ENCODE measurements at places on chromosomes 13 and 19.

DNA sequence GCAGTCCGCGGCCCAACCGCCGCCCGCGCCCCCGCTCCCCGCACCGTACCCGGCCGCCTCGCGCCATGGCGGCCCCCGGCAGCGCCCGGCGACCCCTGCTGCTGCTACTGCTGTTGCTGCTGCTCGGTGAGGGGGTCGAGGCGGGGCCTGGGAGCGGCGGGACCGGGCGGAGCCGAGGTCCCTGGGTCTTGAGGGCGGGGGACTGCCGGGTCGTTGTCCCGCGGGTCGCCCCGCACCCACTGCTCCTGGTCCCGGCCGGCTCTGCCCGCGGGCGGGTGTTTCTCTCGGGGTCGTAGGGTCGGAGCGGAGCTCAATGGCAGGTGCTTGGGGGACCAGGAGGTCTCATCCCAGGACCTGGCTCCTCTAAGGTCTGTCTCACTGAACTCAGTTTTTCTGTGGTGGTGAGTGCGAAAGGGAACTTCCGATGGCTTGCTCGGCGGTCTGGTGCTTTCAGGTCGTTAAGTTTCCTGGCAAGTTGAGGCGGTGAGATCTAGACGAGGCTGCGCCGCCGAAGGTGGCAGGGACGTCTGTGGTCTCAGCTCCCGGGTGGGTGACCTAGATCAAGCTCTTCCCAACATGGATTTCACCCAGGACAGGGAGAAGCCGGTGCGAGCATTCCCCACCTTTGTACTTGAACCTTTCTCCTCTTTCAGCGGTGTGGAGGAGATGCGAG, 467 bp downstream of the LAMP1 start:
- DNase-seq: no peak

GRCh38 chr13:113304121-113304520, 7.1 kb downstream of the LAMP1 start:
- no peak for DNase-seq

DNA sequence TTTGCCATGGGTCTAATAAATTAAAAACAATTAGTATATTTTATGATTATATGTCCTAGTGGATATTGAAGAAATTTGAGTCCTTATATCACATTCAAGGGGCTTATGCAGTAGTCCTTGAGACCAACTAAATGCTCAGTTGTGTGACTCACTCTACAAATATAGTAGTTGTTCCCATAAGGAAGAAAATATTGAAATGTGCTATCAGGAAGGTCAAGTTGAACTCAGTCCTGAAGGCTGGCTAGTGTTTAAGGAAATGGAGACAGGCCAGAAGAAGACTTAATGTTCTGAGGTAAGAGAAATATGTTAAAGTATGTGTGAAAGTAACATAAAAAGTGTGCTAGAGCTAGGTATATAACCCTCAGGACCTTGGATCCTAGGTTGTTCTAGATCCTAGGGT, 766.1 kb upstream of the GPC6 start:
- no peak for DNase-seq

GRCh38 chr19:49642492-49643035, 555 bp downstream of the SCAF1 start:
- no peak for DNase-seq

DNA sequence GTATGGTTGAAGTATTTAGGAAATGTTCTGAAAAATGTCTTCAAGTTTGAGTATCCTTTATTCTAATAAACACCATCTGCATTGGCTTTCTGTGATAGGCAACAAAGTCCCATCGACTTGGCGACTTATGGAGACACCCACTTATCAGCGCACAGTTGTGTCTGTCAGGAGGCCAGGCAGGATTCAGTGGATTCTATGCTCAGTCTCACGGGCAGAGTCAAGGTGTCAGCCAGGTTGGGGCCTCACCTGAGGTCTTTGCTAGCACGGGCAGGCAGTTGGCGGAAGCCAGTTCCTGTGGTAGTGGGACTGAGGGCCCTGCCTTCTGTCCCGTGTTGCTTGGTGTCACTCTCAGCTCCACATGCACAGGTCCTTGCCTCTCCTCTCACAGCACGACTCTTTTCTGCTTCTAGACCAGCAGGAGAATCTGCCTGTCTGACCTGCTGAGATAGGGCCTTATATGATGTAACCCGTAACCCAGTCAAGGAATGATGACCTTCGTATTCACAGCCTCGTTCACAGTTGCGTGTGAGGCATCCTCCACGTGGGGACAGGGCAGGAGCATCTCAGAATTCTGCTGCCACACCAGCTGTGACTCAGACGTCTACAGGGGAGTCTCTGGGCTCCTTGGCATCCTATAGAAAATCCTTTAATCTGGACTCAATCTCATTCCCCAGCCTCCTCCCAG, 10.0 kb downstream of the CUL4A start:
- no peak for DNase-seq

DNA sequence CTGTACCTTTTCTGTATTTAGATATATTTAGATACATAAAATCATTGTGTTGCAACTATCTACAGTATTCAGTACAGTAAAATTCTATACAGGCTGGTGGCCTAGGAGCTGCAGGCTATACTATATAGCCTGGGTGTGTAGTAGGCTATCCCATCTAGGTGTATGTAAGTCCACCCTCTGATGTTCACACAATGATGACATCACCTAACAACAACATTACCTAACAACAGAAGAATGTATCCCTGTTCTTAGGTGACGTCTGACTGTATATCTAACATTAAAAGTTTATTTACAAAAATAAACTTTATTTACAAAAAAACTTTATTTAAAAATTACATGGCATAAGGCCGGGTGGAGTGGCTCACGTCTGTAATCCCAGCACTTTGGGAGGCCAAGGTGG, 28.3 kb upstream of the ZFP30 start:
- DNase-seq: no peak

DNA sequence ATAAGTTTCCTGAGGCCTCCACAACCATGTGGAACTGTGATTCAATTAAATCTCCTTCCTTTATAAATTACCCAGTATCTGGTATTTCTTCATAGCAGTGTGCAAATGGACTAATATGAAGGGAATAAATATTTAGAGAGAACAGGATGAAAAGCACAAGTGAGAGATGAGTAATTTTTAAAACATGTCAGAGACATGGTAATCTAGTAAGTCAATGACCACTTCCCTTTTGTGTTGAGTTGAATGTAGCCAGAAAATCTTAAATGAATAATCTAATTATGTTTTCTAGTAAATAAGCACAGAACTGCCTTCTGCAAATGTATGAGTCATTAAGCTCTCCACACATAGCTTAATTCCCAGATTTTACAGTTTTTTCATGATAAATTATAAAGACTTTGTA, 524.1 kb upstream of the SLITRK5 start:
- no peak for DNase-seq

- no peak for DNase-seq
These were observed 729 bp downstream of the STK11 start for GRCh38 chr19:1206150-1206863.

- DNase-seq: peak; percentile 19
These were observed 80.5 kb downstream of the GPR12 start for GRCh38 chr13:26680123-26680450.

DNA sequence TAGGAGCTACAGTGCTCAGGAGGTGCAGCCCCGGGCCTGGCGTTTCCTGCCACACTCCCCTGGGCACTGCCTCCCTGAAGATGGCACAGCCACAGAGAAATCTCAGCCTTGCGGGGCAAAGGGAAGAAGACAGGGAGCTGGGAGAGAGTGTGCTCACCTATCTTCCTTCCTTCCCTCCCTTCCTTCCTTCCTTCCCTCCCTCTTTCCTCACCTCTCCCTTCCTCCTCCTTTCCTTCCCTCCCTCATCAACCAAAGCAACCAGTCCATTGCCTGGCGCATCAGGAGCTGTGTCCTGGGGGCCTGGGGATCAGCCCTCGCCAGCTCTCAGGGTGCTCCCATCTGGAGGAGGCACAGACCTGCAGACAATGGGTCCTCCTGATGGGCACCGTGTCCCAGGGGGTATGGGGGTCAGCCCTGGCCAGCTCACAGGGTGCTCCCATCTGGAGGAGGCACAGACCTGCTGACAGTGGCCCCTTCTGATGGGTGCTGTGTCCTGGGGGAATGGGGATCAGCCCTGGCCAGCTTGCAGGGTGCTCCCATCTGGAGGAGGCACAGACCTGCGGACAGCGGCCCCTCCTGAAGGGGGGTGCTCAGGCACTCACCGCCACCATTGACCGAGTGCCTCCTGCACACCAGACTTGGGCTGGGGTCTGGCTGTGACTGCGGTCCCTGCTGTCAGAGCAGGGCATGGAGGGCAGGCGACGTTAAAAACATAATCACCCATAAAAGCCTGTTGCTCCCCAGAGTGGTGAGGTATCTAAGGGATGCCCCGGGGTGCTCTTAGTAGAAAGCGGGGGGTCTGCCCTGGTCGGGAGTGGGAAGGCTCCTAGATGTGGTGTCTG, 120.2 kb downstream of the URI1 start:
- DNase-seq: no peak

GRCh38 chr13:20654156-20654555, 49.3 kb upstream of the IL17D start:
- no peak for DNase-seq

DNA sequence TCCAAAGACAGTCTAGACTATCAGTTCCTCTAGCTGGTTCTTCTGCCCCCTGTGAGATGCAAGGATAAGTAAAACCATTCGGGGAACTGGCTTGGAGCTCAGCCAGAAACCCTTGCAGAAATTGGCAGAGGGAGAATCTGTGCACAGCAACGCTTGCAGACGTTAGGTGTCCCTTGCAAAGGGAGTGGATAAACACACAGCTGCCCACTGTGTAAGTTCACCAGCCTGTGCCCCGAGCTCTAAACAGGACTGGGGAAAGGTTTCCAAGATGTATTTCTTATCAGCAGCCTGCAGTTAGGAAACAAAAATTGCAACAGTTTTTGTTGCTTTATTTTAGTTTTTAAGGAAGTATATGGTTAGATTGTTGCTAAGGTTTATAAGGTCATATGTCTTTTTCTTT, 19.0 kb upstream of the ADGRE1 start:
- DNase-seq: no peak

GRCh38 chr19:2550431-2551171, 74.7 kb downstream of the GADD45B start:
- no peak for DNase-seq

DNA sequence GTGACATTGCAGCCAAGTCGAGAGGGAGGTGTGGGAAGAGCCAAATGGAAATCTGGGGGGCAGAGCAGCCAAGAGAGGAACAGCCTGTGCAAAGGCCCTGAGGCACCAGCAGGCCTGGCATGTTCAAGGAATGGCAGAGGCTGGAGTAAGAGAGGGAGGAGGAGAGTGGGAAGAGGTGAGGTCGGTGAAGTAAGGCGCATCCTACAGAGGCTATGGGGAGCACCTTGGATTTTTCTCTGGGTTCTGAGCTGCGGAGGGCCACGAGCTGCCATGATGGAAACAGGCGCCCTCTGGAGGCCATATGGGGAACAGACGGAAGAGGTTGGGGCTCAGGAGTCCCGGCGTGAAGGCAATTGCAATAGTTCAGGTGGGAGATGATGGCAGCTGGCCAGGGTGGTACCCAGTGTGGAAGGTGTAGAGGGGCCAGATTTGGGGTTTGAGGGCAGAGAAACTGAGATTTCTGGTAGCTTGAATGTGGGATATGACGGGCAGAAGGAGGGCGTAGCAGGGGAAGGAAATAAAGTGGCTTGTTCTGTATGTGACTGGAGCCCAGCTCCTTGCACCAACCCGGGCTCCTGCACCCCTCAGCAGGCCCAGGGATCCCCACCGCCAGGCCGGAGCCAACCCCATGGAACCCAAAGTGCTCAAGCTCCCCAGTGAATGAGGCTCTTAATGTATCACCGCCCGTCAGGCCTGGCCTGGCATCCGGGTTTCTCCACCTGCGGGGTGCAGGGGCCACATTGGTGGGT, 20.5 kb upstream of the STRN4 start:
- no peak for DNase-seq

DNA sequence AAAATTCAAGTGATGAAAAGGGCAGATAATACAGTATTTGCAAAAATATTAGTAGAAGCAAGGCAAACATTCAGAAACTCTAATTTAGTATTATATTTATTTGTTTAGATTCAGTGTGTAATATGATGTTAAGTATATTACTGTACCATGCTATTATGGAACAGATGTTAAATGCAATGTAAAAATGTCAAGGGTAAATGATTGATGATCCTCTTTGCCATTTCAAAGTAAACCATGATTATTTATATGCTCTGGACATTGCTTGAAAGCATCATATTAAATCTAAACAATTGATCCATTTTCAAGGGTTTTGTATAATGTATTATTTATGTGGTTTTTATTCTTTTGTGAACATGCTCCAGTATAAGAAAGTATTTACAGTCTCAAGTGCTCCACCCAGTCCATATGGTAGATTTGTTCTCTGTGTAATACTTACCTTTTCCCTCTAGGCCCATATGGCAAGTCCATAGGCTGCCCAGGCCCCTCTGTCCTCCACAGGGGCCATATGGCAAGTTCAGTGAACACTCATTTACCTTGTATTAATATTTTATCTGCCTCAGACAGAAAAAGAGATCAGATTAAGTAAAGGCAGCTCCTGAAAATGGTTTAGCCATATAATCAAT, 353.5 kb downstream of the DACH1 start:
- DNase-seq: no peak

DNA sequence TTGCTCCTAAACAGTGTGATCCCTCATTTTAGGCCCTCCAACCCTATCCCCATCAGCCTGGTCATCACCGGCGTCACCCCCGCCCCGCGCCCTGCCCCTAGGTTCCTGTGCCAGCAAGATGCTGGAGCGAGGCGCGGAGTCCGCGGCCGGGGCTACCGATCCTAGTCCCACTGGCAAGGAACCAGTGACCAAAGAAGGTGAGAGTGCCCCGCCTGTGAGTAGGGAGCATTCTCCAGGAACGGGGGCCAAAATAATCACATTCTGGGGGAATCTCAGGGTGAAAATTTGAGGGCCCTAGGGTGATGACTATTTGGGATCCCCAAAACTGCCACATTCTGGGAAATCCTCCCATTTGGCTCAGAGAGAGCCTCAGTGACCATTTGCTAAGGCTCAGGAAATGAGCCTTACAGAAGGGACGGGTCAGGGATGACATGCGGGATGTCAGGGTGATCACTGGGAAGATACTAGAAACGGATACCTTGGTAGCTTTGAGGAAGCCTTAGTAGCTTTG, 1.4 kb downstream of the ZNF575 start:
- DNase-seq: no peak
